ENCODE measurements at places on chromosomes 6 and 20. TPM values are rescaled to one million over a fixed set of nuclear protein-coding genes. Genes with fewer than 3 reads are reported as not detected.

- no peak for DNase-seq
Observed at GRCh38 chr20:17394411-17394810, 136.8 kb downstream of the BFSP1 start.

DNA sequence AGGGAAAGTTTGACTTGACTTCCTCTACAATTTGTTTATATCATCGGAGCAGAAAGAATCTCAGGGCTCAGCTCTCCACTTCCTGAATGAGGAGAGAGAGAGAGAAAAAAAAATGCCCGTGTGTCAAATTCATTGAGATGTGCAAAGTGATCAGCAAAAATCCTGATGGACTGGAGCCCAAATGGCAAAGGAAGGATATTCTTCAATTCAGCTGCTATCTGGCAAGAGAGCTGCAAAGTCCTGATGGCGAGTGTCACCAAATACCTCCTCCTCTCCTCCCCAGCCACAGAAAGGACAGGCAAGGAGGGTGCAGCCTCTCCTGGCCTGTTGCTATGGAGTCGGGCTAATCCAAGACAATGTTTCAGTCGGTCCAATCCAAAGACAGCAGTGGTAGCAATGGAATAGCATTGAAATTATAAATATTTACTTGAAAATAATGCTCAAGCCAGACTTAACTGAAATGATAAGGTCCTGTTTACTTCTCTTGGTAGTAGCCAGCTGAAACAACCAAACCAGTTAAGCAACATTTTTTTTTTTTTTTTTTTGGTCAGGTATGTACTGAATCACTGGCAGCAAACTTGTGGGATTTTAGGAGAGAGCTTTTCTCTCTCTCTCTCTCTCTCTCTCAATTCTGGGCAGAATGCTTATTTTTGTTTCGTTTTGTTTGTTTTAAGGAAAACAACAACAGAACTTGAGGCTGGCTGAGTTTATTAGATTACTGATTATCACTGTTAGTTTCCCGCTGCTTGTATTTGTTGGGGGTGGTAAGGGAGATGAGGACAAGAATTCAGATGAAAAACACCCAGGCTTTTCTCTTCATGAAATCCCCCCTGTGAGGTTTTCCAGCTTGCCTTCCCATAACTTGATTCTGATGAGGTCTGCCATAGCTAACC, 204.2 kb downstream of the BCAS1 start:
- DNase-seq = no peak

CALHM4 gene
- not detected for total RNA-seq

MRAP2 gene
- total RNA-seq = 0.16 TPM

- DNase-seq = no peak
Observed at GRCh38 chr6:41732591-41733359, 2.6 kb downstream of the TFEB start.

DNA sequence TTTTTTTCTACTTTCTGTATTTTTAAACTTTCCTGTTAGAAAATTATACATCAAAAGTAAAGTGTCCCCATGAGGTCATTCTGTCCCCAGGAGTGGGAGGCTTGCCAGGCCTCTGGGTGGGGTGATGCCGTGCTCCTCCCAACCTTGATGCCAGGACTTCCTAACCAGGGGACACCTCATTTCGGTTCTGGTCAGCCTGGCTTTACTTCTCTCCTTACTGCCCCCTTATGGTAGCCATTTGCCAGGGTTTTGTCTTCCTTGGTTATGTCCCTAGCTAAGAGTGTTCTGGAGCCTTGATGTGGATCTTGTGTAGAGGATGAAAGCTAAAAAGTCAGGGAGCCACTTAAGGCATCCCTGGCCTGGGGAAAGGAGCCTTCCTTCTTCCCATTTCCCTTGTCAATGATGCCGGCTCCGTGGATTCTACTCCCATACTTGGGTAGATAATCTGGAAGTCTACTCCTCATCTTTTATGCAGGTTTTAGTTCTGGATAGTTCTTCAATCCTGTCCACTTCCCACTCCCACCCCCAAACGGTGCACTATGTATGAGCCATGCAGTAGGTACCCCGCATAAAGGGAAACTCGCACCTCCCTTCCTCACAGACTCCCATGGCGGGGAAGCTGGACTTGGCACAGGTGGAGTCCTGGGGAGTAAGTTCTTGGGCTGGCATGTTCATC, 164.1 kb upstream of the SALL4 start:
- peak; percentile 55 for DNase-seq

DUSP15 gene
- total RNA-seq = 0.77 TPM

GRCh38 chr20:25066386-25066785, 8.4 kb upstream of the ACSS1 start:
- no peak for DNase-seq

Measured in mesenteric fat pad (tissue), 1 donor.